ENCODE measurements at places on chromosomes 2 and 18.

- no peak for DNase-seq
Measured at GRCh38 chr18:79695856-79696850, 16.6 kb downstream of the CTDP1 start.

- no peak for DNase-seq
Measured at GRCh38 chr2:133420788-133421187, 147.5 kb downstream of the NCKAP5 start.

DNA sequence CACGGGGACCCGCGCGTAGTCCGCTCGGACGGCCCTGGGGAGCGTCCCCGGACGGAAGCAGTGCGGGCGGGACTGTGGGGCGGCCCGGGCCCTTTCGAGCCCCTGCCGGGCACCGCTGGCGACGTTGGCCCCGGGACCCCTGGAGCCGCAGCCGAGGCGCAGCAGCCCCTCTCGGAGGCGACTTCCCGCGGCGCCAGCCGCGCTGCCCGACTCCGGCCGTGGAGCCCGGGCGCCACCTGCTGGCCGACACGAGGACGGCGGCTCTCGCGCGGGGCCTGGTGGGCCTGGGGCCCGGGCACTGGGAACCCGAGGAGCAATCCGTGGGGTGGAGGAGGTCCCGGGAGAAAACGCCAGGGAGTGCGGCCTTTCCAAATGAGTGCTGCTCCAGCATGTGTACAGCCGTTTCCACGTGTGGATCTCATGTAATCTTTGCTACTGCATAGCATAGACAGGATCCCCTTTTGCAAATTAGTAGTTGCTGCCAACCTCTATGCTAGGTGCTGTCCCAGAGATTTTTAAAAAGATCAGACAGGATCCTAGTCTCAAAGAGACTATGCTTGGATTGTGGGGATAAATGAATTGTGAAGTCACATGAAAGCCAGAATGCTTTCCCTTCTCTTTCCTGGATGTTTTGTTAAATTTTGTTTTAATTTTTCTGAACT, 4.0 kb downstream of the ID2 start:
- no peak for DNase-seq

DNA sequence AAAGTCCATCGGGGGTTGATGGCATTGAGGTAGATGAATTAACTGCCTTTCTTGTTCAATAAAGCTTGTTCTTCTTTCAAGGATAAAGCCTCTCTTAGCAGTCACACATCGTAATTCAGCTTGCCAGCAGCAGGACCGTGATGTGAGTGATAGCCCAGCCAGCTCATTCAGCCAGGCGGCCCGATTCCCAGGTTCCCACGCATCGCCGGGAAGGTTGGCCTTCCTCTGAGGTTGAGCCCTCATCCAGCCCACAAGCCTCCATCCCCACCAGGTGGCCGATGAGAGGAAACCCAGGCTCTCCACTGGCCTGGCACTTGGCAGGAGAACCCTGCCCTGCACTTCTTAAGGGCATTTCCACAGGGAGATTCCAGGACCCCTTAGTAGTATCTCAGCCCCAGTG, 4.7 kb downstream of the AGAP1 start:
- DNase-seq: no peak

DNA sequence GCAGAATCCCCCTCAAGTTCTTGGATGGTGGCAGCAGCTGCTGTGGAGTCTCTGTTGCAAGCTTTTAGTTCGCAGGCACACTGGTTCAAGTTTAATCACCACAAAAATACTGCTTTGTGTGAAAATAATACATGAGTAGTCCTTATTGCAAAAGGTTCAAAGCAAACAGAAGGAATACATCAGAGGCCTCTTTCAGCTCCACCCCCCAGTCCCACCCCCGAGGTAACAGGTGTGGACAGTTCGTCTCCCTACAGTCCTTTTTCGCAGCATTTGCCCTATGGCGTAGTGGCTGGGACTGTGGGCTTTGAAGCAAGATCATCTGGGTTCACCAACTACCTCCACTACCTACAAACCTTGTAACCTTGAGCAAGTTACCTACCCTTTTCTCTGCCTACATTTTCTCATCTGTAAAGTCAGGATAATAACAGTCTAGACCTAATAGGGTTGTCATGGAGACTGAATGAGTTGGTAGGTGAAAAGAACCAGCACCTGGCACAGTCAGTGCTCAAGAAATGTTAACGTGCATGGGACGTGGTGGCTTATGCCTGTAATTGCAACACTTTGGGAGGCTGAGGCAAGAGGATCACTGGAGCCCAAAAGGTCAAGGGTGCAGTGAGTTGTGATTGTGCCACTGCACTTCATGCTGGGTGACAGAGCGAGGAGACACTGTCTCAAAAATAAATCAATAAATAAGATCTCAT, 61.7 kb downstream of the TCF7L1 start:
- DNase-seq: no peak

DNA sequence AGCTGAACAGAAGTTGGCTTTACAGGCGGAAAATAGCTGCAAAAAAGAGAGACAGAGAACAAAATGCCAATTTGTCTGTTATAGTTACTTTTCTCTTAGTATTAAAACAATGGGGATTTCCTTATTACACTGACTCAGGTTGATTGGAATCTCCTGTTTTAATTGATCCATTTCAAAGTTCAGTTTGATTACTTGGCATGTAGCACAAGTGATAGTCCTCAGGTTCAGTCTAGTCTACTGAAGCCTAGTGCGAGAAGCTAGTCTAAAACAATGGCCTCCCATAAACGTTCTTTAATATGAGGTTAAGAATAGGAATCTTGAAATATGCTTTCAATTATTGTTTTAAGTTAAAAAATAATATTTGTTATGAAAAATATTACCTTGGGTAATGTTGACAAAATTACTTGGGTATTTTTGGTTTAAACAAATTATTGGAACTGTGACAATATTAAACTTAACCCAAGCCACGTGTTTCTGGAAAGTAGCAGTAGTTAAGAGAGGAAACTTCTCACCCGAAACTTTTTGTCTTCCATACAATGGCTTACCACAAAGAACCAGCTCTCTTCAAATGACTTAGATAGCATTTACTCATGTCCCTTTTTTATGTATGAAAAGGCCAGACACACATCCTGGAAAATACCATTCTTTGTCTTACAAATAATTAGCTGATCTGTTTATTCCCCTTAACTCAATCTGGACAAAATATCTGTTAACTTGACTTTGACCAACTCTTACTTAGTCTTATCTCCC, 1326.2 kb upstream of the TMEFF2 start:
- no peak for DNase-seq

DNA sequence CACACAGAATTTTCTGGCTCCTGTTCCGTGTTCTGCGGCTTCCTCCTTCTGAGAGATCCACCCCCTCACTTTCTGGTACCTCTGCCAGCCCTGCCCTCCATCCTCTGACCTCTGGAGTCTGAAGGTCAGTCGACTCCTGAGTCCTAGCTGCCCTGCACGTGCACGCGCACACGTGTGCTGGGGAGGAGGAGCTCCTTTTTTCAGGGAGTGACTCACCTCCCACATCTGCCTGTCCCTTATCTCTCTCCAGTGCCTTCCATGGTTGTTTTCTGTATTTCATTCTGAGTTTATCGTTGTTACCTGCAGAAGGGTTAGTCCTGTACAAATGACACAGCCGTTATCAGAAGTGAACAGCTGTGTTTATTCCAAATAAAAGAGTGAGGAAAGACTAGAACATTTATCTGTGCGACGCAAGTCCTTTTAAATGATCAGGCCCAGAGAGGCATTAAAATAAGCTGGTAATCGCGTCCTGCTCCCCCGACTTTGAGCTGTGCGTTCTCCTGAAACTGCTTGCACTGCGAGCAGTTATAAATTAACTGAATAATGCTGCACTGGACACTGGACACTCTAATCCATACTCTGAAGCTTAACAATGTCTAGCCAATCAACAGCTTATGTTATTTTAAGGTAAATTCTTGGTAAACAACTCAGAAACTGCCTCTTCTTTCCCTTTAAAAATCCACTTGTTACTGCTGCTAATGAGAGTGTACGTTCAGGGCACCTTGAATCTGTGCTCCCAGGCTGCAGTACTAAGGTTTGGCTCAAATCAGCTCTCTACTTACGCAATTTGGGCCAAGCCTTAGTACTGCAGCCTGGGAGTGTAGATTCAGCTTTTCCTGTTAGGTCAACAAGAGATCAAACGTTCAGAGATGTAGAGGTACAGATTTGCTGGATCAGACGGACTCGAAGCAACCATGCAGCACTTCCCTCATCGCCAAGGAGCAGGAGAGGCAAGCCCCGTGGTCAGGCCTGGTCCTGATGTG, 72.5 kb downstream of the GALR1 start:
- no peak for DNase-seq

GRCh38 chr18:23127090-23127489, 8.2 kb upstream of the CABLES1 start:
- DNase-seq: no peak

DNA sequence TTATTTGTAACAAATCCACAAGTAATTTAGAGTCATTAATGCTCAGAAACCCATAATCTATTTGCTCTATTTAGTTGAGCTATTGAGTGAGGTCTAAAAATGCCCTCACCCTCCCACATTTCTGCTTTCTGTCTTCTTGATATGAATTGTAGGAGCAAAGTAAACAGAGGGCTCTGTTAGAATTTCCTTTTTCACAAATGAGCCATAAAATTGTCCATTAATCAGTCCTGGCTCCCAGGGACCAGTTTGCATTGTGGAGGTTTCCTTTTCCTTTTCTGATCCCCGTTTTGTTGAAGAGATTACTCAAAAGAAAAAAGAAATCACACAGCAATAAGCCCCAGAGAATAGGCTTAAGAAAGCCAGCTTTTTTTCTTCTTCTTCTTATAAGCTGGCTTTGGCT, 476.7 kb downstream of the EPHA4 start:
- DNase-seq: no peak

DNA sequence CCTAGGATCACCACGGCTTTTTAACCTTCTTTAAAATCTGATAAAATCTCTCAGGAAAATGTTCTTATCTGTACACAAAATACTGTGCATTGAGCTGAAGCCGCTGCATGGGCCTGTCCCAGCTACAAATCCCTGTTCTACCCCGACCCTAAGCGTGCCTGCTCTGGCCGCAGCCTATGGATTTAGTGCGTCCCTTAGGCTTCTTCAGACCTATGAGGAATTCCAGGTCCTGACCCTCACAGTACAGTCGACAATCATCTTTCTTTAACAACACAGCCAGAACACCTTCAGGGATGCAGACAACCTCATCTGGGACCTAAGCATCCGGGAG, 477 bp upstream of the WDCP start:
- DNase-seq: no peak

GRCh38 chr2:45345331-45346234, 265.5 kb downstream of the SRBD1 start:
- DNase-seq: no peak

- no peak for DNase-seq
Measured at GRCh38 chr2:9445089-9445488, 21.6 kb downstream of the CPSF3 start.

Measured in skeletal muscle cell (primary cell).